Motor neuron (in vitro differentiated cells): ENCODE measurements at places on chromosomes 4 and X. TPM values are rescaled to one million over a fixed set of nuclear protein-coding genes. Genes with fewer than 3 reads are reported as not detected.
A peak's percentile ranks its signal among the peaks of the same experiment; 100 is the strongest.

DNA sequence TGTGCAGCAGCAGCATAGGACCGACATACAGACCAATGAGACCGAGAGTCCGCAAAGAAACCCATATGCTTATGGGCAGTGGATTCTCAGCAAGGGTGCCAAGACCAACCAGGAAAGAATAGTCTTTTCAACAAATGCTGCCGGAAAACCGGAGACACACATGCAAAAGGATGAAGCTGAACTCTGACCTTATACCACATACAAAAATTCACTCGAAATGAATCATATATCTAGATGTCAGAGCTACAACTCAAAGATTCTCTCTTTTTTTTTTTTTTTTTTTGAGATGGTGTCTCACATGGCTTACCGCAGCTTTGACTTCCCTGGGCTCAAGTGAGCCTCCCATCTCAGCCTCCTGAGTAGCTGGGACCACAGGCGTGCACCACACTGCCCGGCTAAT lies 16.0 kb upstream of the MXD4 start:
- no peak for ATAC-seq

DNA sequence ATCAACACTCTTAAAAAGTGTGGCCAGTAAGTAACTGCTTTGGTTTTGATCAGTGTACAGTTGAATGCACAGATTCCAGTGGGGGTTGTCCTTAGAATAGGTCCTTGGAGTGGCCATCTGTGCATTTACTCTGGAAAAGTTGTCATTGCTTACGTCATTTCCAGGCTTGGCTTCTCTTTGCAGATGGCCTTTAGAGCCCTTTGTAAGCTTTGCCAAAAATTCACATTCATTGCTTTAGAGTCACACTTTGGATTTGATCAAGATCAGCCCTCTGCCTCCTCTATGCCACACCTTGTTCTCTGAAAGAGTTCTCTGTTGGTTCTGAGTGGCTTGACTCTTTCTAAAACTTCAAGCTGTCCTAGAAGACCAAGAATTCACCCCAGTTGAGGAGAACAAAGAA lies 83.9 kb downstream of the MAMLD1 start:
- no peak for ATAC-seq

DNA sequence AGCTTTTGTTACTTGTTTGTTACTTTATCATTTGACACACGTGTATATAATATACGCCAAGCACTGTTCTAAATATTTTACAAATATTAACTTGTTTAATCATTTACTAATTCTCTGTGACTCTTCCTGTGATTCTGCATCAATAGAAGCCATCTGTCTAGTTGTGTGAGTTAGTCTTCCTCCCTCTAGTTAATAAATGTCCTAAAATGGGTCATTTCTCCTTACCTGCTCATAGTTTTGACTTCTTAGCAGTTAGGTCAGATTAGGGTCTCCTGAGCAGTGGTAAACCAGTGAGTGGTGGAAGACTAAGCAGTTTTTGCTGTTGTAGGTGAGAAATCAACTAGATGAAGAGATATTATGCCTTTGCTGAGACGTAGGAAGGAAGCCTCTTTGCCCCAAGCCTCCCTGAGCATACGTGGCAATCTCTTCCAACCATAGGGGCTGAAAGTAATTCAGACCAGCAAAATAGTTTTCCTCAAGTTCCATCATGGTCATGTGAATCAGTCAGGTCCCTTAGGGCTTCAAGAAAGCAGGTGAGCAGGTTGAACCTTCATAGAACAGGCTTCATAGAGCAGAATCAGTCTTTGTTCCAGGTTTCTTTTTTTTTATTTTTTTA lies 38.7 kb upstream of the THOC2 start:
- ATAC-seq, result no peak

DNA sequence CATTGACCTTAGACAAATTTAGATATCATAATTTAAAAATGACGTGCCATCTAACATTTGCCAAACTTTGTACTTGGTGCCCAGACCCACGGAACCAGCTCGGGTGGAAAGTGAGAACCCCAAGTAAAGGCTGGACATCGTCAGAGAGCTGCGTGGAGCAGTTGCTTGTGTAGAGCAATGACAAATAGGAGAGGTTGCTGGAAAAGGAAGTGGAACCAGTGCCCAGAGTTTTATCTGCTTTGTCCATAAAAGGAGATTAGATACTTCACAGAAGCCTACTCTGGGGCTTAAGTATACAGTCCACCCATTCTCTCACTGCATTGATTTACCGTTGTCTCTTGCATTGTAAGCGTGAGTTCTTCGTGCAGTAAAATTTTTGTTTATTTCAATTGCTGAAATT lies 5.4 kb upstream of the TBC1D1 start:
- ATAC-seq, result no peak

GRCh38 chr4:39029752-39030694 lies 2.2 kb downstream of the TMEM156 start:
- ATAC-seq, result no peak

DNA sequence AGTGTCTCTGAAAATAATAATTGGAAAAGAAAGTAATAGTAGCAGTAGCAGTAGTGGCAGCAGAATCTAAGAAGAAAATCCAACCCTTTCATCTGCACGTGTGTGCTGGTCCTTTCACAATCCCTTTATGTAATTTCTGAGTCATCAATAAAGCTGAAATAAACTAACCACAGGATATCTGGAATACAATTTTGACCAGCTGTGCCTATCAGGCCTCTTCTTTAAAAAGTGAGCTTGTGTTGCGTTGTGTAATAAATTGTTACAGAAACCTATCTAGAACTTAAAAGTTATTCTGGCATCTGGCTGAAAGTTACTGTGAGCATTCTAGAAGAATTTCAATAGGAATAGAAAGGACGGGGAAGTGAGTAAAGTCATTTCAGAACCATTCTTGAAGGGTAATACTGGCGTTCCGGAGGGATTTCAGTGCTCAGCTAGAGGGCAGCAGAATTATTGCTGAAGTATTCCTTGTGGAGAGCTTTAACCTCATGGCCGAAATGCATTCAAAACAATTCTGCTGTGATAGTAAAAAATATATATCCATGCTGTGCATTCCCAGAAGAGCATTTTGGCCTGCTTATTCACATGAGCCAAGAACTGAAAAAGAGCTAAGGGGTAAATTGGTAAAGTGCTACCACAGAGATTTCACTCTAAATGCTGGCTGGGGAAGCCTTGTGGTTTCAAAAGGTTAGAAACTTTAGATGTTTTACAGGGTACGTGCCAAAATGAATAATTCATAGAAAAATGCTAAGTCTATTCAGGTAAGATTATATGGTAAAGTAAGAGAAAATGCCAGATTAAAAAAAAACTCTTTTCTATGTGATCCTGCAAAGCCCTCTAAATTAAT lies 260.6 kb downstream of the NKX6-1 start:
- peak; percentile 85 for ATAC-seq

GRCh38 chr4:41718907-41719306 lies 29.6 kb downstream of the PHOX2B start:
- no peak for ATAC-seq

DNA sequence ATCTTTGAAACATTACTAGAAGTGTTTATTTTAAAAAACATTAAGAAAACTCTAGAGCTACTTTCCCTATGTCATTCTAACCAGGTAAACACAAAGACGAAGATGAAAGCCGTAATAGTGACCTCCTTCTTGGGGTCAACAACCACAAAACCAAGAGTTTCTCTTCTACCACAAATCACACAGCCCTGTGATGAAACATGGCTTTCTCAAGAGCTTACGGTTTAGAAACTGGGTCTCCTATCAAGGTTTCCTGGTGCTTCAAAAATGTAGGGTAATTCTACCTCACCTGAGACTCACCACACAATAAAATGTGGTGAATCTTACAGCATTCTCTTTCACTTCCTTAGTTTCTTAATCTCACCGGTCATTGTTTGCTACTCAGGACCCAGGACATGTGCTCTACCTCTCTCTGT lies 50.9 kb downstream of the CORIN start:
- no peak for ATAC-seq

DNA sequence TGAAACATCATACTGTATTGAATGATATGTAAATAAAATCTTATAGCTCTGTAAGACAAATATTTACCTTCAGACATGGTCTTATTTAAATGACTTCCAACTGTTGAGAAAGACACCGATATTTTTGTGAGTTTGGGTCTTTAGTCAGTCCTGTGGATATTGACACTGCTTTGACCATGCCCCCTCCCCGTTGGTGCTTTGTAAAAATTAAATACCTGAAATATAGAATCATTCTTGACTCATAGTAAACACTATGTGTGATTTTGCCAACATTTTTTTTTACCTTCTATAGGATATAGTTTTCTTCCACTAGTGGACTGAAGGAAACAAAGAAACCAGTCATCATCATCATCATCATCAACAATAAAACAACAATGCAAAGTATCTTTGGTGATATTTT lies 114.3 kb upstream of the HS3ST1 start:
- ATAC-seq, result no peak

DNA sequence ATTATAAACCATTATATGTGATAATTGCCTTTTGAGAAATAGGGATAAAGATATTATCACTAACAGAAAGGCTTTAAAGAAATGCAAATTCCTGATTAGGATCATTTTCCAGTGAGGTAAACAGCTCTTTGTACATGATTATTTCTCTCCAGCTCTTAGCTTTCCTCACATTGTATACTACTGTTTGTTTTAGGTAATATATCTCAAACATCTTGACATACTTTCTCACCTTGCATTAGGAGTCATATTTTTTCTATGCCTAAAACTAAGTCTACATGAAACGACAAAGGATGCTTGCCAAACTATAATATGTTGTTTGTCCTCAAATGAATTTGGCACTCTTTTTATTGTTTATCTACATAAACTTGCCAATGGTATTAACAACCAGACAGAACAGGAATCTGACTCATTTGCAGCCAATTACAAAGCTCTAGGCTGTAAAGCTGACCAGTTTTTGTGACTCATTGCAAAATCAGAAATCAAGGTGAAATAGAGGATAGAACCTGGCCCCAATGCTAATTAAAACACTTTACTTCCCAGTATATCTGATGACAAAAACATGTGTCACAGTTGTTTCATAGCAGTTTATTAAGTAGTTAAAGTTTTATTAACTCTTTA lies 107.0 kb downstream of the IQCM start:
- ATAC-seq, result no peak

DNA sequence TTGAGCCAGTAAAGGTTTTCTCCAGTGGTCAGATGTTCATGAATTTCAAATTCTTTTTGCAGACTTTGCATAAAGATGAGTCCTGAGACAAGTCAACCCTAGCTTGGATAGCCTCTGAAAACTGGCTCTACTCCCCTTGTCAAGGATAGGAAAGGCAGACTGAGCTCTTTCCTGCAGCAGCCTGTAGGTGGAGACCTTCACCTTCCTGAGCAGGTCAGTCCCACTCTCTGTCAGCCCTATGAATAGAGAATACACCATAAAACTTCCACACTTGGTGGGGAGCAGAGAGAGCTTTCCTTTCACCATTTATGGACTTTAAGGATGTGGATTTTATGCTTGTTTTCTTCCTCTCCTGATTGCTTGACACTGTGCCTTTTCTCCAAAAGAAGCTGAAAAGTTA lies 41.9 kb downstream of the PCDH19 start:
- no peak for ATAC-seq

DNA sequence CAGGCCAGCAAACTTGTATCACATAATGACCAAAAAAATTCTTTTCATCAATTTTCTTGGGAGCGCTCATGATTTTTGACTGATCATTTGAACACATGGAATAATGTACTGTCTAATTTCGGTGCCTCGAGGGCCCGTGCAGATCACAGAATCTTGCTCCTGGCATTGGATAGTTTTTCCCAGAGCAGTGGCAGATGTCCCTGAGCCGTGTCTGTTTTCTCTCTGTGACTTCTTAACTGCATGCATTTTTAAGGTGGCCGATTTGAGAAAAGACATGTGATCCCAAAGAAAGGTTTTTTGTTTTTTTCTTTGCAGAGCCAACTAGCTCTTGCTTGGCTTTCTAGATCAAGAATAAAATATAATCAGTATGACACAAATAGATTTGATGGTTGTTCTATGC lies 19.7 kb downstream of the GPRIN3 start:
- no peak for ATAC-seq

DNA sequence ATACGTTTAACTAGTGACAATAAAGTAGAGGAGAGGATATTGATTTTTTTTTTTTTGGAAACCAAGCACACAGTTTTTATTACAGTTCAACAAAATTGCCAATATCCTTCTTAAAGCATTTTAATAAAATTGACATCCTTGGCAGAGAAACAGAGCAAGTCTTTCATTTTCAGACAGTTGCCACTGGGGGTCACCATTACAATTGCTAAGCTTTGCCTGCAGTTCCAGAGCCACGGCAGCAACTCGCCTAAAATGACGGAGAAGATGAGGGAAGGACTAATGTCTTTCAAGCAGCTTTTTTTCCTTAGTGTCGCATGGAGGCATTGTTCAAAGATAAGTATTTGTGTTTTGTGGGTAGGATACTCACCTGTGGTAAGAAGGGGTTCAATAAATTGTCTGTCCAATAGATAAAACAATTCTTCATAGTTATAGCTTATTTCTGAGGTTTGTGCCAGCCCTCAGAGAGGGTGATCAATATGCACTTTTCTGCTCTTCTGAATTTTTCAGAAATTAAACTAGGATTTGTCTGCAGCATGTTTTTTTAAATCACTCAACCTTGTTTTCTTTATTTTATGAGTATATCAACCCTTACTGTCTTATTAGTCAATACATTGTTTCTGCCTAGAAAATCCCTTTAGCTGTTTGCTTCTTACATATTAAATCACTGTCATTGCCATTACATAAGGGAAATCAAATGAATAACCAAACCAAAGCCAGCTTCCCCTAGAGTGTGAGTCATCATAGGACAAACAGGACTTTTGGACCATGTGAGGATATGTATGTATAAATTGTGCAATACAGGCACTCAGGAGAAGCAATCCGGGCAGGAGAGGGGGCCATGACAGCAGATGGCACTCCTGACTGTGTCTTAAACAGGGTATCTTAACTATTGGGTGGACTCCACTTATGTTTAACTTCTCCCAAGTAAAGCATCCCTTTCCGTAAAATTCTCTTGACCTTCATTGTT lies 508.1 kb upstream of the ARX start:
- peak; percentile 49 for ATAC-seq

- no peak for ATAC-seq
These were observed 15.0 kb downstream of the HADH start for GRCh38 chr4:108004646-108005045.

DNA sequence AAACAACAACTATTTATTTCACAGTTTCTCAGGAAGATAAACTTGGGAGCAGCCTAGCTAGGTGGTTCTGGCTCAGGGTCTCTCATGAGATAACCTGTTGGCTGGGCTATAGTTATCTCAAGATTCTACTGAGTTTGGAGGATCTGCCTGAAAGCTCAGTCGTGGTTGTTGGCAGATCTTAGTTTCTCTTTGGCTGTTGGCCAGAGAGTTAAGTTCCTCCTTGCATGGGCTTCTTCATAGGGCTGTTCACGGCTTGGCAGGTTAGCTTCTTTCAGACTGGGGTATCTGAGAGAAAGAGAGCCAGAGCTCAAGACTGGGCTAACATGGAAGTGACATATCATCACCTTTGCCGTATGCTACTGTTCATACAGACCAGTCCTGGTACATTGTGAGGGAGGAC lies 28.7 kb downstream of the SEC24B start:
- no peak for ATAC-seq

GRCh38 chrX:67004451-67004850 lies 365.6 kb upstream of the EDA2R start:
- no peak for ATAC-seq

GRCh38 chr4:113981591-113981990 lies 2.1 kb upstream of the ARSJ start:
- no peak for ATAC-seq

- ATAC-seq, result no peak
These were observed 23.7 kb downstream of the ABCG2 start for GRCh38 chr4:88134536-88135355.

GRCh38 chr4:152045807-152046571 lies 285.2 kb upstream of the GATB start:
- peak; percentile 81 for ATAC-seq

The FOXP3 gene
- total RNA-seq, result 0.20 and 0.38 TPM in 2 replicates

The MGAT4D gene
- 0.25 TPM in 1 of 2 replicates, not detected in the other for total RNA-seq

The CXCL10 gene
- not detected in 2 replicates for total RNA-seq

The PABPC1L2B gene
- total RNA-seq, result 0.64 and 0.75 TPM in 2 replicates

The RPS6KA3 gene
- total RNA-seq, result 20.7 and 26.9 TPM in 2 replicates

The FAM199X gene
- 34.9 and 40.7 TPM in 2 replicates for total RNA-seq

The MFAP3L gene
- total RNA-seq, result 15.1 and 15.5 TPM in 2 replicates
